GM18507 (cell line): ENCODE measurements at places on chromosomes 2 and 18.

DNA sequence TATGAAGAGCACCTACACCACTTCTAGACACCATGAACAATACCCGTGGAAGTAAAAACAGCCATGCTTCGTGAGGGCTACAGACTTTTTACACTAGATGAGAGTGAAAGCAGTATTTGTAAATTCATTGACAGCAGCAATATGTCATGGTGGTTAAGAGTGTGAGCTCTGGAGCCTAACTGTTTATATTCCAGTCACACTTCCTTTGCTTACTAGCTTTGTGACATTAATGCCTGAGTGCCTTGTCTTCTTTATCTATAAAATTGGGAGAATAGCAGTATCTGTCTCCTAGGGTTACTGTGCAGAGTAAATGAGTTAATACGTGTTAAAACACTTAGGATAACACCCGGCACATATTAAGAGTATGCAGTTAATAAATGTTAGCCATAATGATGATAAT, 33.8 kb upstream of the RPRM start:
- no peak for DNase-seq

DNA sequence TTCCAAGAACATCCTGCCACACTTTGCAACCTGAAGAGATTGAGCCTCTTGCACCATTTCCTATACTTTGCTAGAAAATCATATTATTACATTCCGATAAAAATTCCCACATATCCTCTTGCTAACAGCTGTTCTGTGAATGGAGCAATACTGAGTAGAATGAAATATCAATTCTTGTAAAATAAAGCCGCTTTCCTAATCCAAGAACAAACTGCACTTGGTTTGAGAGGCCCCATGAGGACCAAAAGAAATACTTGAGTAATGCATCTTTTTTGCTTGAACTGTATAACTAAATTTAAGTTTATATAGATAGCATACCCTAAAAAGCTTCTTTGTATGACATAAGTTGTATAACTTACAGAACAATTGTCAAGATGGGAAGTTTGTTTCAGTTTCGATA, 632.4 kb upstream of the SLC8A1 start:
- DNase-seq = no peak

DNA sequence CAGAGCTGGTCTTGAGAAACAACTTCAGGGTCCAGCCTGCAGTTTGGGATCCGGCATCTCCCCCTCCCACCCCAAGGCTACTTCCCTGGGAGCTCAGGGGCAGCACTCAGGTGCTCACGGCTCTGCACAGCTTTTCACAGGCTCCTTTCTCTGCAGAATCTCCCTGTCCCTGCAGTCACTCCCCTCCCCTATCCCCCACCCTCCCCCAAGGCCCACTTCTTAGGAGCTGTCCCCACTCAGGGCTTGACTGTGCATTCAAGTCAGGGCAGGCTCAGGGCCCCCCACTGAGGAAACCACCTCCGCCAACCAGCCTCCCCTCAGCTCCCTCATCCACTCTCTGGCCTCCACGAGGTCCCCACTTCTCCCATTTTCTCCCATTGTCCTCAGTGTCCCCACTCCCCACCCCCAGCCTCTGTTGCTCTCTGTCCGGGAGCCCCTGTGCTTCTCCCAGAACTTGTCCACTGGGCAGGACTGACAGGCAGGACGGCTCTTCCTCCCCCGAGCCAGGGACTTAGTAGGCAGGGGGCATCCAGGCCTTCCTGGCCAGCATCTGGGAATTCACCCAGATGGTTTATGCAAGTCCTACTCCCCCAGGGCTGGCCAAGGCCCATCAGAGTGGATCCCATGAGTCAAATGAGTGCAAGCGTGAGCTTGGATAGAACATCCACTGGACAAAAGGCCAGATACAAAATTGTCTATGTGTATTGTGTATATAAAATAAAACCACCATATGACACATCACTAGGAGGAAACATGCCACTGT, 7.6 kb downstream of the NMUR1 start:
- DNase-seq = no peak

DNA sequence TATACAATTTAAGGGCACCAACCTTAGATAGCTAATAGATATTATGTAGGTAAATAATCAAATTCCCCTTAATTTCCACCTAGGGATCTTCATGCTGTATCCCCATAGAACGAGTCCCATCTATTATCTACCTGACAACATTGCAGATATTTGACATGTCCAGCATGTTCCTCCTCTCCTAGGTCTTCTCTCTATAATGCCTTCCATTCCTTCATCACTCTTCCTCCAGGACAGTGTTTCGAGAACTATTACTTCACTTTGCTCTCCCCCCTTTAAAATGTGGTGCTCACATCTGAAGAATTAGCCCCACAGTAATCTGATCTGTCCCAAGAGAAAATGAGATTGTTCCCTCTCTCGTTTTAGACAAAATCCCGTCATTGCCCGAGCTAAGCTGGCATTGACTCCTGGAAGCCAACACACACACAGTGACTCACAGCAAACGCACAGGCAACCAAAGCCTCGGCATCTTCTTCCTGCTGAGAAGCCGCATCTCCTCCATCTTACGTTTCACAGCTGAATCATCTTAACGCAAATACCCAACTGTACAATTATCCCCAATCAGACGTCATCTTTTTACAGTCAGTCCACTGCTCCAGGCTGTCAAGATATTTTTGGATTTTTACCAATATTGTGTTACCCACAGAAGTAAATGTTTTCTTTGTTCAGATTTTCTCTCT, 162.9 kb upstream of the AGAP1 start:
- no peak for DNase-seq

DNA sequence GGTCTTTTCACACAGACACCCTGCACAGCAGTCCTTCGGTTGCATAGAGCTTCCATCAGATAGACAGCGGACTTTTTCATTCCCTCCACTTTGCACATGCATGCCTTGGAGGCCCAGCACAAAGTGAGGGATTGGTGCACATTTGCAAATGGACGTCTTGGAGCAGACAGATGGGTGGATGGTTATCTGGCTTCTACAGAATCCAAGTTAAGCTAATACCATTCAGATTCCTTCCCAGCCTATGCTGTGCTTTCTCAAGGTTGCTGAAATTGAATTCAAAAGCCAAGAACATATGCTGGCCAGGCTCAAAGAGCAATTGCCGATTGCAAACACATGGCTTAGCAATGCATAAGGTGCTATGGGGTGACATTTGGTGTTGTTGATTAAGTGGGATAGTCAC, 186.4 kb downstream of the VAPA start:
- no peak for DNase-seq

GRCh38 chr18:40366521-40366920, 1588.5 kb upstream of the PIK3C3 start:
- no peak for DNase-seq

GRCh38 chr2:69770193-69770702, 28.3 kb downstream of the ANXA4 start:
- DNase-seq = no peak

DNA sequence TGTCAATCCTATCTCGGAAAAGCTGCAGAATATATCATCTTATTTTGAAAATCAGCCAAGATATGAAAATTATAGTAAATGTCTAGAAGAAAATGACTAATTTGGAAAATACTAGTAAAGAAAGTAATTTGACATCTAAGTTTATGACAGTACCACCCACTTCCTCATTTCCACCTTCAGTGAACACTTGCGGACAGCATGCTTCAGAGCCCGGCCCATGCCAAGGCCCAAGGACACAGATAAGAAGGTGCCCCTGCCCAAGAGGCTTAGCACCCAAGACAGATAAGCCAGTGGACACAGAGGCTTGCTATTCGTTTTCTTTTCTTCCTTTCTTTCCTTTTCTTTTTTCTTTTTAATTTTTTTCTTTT, 4.8 kb upstream of the KCNG2 start:
- DNase-seq = no peak

DNA sequence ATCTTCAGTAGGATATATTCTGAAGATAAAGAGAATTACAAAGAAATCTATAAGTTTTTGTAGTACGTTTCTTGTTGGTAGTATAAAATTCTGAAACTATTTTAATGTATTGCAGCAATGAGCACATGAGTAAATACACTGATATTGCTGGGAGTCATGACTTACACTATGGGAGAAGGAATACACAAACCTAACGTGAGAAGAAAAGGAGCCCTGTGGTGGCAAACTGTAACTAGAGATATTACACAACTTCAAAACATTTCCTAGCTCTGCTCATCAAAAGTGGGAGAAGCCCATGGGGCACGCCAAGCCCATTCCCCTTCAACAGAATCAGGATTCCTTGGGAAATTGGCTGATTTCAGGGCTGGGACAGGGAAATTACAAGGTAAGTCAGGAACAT, 20.5 kb downstream of the SPIRE1 start:
- DNase-seq = no peak

- DNase-seq = no peak
These were observed 50.7 kb upstream of the DDX18 start for GRCh38 chr2:117763804-117764203.

GRCh38 chr18:64380117-64380516, 231.2 kb upstream of the LINC00305 start:
- no peak for DNase-seq

DNA sequence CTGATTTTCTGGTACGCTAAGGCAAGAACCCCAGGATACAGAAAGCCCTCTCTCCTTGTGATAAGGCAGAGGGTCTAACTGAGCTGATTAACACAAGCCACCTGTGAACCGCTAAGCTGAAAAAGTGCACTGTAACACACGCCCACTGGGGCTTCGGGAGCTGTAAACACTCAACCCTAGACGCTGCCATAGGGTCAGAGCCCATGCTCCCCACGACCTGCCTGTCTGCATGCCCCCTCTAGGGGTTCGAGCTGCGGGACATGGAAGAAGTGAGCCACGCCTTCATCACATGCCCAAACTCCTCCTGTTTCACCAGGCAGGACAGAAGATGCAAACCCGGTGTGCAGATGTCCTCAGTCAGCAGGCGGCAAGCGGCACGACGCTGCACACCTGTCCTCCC, 173.9 kb upstream of the RAB12 start:
- no peak for DNase-seq

DNA sequence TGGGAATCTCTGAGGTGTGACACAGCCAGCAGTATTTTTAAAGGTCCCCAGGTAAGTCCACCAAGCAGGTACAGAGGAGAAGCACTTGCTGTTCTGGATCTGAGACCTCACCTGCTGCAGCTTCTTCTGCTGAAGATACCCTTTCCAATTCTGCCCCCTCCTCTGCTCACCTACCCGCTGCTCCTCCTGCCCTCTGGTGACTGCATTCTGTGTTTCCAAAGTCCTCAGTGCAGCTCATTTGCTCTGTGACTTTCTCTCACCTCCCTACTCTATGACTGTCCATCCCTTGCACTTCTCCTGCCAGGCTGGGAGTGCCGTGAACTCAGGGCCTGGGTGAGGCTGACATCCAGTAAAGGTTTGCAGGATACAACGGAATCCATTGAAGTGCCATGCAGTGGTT, 205.2 kb upstream of the LYPD1 start:
- no peak for DNase-seq

DNA sequence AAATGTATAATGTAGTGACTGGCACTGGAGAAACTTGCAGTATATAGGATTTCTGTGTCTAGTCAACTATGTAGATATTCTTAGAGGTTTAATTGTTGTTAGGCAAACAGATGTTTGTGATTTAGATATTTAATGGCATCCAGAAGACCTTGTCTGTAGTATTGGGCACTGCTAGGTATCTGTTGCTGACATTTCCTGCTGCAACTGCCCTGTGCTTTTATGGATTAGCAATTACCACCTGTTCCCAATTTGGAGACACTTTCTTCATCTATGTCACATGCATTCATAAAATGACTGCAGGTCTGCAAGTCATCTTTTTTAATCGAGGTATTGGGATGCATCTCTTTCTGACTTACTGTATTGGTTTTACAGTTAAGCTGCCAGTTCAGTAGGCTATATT, 71.3 kb downstream of the ITGA4 start:
- DNase-seq = no peak

DNA sequence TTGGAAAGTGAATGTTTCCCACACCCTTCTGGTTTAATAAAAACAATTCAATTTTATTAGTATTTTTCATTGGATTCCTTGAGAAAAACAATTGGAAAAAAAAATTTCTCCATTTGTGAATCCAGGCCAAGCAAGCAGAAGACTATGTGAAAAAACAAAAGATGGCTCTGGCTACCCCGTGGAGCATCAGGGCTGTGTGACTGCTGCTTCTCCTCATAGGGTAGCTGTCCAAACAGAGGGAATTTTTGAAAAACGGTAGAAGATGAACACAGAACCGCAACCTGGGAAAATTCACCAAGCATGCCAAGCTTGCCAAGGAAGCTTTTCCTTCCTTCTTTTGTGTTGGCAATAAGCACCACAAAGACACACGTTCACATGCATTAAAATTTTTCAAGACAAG, 71.3 kb upstream of the ACVR2A start:
- no peak for DNase-seq

DNA sequence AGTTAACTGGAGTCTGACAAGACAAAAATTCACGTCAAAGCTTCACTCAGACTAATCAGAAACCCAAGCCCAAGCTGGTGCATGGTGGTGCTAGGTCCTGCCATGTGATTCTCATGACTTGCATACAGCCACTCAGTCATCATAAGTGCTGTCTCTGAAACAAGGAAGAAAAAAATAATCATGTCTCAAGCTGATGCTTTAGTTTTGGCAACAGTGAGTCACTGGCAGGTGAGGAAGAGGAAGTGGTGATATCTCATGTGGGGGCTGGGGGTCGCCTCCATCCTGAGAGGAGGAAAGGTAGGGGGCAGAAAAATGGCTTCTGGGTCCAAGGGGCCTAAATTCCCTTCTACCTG, 136.3 kb downstream of the TMEM163 start:
- DNase-seq = no peak
